ENCODE measurements at places on chromosomes 2 and 18. TPM values are rescaled to one million over a fixed set of nuclear protein-coding genes. Genes with fewer than 3 reads are reported as not detected.

The C2orf80 gene
- not detected for total RNA-seq

The NR4A2 gene
- 0.57 TPM for total RNA-seq

The CFC1 gene
- total RNA-seq = not detected

The MBP gene
- total RNA-seq = 13.1 TPM

The POTEJ gene
- total RNA-seq = not detected

The LYPD6B gene
- total RNA-seq = 12.5 TPM

The CYP26B1 gene
- total RNA-seq = under 0.01 TPM

The CNDP1 gene
- 0.22 TPM for total RNA-seq

The POU3F3 gene
- not detected for total RNA-seq

The CDH2 gene
- 121 TPM for total RNA-seq

The SFT2D3 gene
- 8.2 TPM for total RNA-seq

The CFAP53 gene
- total RNA-seq = not detected

The ABCB11 gene
- not detected for total RNA-seq

The KCNJ3 gene
- not detected for total RNA-seq

The KYNU gene
- total RNA-seq = 4.6 TPM

The SP9 gene
- not detected for total RNA-seq

The SULT1C2 gene
- total RNA-seq = not detected

The MRPL30 gene
- 25.6 TPM for total RNA-seq

The PRSS56 gene
- not detected for total RNA-seq

The COL4A4 gene
- 0.14 TPM for total RNA-seq

The TUBB8B gene
- not detected for total RNA-seq

The TMEM169 gene
- 0.14 TPM for total RNA-seq

The MYO7B gene
- 0.43 TPM for total RNA-seq

The CHRNA1 gene
- 0.66 TPM for total RNA-seq

The VRK2 gene
- 15.5 TPM for total RNA-seq

The POTEC gene
- total RNA-seq = not detected

The APLF gene
- 6.9 TPM for total RNA-seq

The CNGA3 gene
- not detected for total RNA-seq

The UBXN2A gene
- 7.9 TPM for total RNA-seq

The NEB gene
- 0.29 TPM for total RNA-seq

The OTX1 gene
- total RNA-seq = not detected

The FAM237A gene
- not detected for total RNA-seq

The GALNT3 gene
- 4.6 TPM for total RNA-seq

The PID1 gene
- total RNA-seq = 35.0 TPM
